ENCODE measurements at places on chromosomes 11 and 22.
A peak's percentile ranks its signal among the peaks of the same experiment; 100 is the strongest.

GRCh38 chr11:35082321-35083180, 56.4 kb upstream of the CD44 start:
- DNase-seq: peak; percentile 81

GRCh38 chr11:128917144-128917724, 25.4 kb downstream of the TP53AIP1 start:
- no peak for DNase-seq

GRCh38 chr11:86818462-86819192, 18.3 kb downstream of the PRSS23 start:
- DNase-seq: no peak

DNA sequence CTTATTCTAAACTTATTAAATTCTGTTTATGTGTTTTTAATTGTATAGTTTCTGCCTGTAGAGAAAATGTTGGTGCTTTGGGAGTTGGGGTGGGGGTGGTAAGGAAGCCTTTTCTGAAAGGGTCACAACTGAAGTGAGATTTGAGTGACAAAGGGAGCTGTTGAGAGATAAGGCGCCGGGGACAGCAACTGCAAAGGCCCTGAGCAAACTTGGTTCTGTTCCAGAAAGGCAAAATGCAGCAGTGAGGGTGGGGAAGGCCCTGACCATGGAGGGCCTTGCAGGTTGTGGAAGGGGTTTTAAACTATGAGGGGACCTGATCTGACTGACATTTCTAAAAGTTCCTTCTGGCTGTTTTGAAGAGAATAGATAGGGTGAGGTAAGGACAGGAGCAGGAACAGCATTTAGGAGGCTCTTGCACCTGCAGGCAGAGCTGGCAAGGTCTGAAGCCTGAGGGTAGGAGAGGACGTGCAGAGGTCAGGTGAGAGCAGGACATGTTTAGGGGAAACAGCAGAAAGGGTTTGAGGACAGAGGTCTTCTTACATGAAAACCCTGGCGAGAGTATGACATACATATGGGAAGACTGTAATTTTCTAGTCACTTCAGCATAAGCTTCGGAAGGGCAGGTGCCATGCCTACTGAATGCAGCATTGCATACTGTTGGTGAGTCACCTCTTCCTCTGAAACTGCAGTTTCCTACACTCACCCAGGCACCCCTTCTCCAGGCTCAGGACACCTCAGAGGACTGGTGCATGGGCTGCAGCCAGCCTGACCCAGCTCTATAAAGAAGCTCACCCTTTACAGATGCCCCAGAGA, 190.7 kb downstream of the SNX19 start:
- no peak for DNase-seq

GRCh38 chr11:31986201-31986889, 104.5 kb upstream of the RCN1 start:
- no peak for DNase-seq

GRCh38 chr22:37018815-37019308, 385 bp downstream of the TST start:
- DNase-seq: no peak

- no peak for DNase-seq
Observed at GRCh38 chr11:92413757-92414513, 189.3 kb downstream of the FAT3 start.

DNA sequence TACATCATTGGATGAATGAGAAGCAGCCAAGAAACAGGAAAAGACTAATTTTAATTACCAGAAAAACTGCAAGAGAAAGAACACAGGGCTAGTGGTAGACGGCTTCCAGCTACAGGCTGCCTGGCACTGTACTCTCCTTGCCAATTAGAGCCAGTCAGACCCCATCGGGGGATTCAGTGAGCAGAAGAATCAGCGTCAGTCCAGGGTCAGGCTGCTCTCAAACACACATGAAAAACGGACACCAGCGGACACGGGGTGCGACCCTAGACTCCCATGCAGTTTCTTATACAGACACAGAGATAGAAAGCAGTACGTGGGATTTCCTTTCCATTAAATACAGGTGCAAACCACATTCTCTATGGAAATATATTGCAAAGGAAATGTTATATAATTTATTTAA, 1.1 kb upstream of the CNTN5 start:
- DNase-seq: no peak

- DNase-seq: no peak
Observed at GRCh38 chr11:62580959-62581715, 7.4 kb upstream of the EEF1G start.

GRCh38 chr11:69983897-69984438, 94.1 kb upstream of the ANO1 start:
- no peak for DNase-seq

DNA sequence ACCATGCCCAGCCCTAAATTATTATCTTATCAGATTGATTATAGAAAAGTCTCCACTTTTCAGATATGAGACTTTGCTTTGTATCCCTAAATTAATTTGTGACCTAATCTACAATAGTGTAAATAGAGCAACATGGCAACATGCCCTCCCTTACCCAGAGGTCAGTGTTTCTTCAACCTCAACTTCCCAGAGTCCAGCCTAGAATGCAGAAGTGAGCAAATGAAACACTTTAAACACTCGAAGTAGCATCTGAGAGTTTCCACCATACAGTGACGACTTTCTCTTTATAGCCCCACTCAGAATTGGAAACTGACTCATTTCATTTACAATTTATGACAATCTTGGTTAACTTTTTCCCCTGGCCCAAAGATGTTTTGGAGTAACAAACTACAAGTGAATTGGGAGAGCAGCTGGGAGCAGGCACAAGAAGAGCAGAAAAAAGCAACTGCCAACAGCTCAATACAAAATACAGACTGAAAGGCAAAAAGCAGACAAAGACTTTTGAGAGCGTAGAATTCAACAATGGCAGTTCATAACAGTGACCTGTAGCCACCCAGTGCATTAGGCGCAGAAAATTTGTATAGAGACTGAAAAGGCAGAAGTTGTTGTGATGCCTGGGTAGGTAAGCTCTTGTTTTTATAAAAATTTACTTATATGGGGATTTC, 10.1 kb upstream of the BLID start:
- no peak for DNase-seq

GRCh38 chr11:16788141-16789062, 50.0 kb downstream of the C11orf58 start:
- peak; percentile 55 for DNase-seq

- no peak for DNase-seq
Observed at GRCh38 chr11:70824605-70825245, 426.4 kb downstream of the CTTN start.

DNA sequence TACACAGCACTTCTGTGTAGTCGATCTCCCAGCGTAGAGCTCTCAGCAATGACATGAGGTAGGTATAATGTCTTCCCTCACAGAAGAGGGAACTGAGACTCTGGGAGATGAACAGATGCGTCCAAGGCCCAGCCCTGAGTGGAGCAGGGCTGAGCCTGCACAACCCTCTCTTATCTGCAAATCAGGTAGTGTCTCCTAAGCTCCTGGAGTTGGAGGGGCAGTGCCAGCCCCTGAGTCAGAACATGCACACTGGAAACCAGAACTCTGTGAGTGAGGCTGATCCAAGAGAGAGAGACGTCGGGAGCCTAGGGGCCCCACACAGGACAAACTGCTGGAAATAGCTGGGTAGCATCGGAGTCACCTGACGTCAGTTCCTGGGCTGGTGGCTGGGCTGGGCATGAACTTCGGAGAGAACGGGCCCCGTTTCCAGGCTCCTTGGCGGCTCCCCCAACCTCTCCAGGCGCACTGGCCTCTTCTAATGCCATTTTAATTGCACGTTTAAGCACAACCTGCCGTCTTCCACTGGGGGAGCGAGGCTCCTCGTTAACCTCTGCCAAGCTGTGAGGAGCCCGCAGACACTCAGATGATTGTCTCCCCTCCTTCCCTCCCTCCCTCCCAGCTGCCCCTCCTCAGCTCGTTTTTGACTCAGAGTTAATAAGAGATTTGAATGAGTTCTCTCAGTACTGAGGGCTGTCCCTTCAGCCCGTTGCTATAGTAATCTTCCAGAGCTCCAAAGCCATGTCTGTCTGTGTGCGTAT, 191.2 kb upstream of the TBCEL start:
- DNase-seq: no peak

GRCh38 chr11:124865181-124865901, at the start of gene ROBO3:
Gene ROBO3, plus strand, starts transcription at chr11:124865432. Its CDS starts 146 bp downstream, at chr11:124865578.
- no peak for DNase-seq

GRCh38 chr11:3220521-3221407, 2.2 kb upstream of the MRGPRG start:
- no peak for DNase-seq

DNA sequence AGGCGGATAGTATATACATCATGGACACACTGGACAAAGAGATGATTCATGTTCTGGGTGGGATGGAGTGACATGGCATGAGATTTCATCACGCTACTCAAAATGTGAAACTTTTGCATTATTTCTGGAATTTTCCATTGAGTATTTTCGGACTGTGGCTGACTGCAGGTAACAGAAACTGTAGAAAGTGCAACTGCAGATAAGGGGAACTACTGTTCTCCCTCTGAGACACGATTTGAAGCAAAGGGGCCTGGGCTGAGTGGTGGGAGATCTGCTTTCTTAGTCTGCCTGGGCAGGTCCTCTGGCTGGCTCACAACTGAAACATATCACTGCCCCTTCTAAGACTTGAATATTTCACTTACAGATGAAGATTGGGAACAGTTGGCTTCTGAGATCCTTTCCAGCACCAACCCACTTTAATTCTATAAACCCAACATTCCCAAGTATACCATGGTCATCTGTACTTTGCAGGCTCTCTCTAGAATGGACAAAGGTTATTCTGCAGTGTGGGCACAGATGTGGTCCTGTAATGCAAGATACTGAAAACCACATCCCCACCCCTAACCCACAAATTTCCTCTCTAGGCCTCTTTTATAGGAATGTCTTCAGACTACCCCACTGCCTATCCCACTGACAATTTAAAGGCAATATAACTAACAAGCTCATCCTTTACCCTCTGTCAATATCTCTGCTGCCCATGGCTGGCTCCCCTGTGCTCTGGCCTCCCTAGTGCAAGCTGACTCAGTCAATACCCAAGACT, 121.1 kb downstream of the KCNC1 start:
- no peak for DNase-seq

- no peak for DNase-seq
Observed at GRCh38 chr11:107538239-107538638, 27.3 kb downstream of the ALKBH8 start.

GRCh38 chr11:10588904-10589303, 20.4 kb upstream of the LYVE1 start:
- no peak for DNase-seq

DNA sequence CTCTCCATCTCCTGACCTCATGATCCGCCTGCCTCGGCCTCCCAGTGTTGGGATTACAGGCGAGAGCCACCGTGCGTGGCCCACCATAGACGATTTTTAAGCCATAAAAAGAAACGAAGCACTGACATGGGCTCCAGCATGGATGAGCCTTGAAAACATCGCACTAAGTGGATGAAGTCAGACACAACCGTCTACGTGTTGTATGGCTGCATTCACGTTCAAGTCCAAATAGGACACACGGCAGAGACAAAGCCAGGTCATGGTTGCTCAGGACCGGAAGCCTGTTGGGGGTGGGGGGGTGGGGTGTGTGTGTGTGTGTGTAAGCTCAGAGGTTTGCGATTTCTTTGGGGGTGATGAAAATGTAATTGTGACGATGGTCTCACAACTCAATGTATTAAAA, 10.0 kb downstream of the RRP7A start:
- DNase-seq: no peak

DNA sequence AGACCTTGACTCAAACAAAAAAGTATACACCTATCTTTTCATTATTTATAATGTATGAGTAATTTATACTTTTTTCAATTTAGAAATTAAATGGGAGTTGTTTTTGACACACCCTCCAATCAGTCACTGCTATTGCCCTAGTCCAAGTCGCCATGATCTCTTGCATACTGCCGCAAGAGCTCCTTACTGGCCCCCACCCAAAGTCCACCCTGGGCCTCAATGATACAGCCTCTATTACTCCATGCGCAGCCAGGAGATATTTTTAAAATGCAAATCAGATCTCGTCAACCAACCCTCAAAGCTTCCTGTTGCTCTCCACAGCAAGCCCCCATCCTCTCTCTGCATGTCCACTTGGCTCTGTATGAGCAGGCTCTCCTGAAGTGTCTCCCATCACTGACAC, 12.8 kb upstream of the LMO1 start:
- no peak for DNase-seq

- DNase-seq: no peak
Observed at GRCh38 chr11:109236696-109237095, 185.3 kb upstream of the C11orf87 start.

GRCh38 chr22:50016988-50017700, 4.6 kb upstream of the IL17REL start:
- peak; percentile 85 for DNase-seq

DNA sequence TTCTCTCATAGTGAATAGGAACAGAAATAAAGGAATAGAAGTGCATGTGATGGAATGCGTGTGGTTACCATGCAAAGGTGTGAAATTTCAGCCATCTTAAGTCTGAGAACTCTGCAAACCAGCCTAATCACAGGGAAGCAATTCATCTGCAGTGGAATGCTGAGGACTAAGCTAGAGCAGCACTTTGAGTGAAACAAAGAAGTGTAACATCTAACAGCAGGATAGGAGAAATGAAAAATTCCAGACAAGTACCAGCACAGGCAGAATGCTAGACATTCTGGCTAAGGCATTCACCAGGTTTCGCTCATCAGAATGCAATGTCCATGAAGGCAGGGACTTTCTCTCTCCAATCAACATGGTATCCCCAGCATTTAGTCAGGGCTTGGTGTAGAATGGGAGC, 41.2 kb upstream of the SLC36A4 start:
- DNase-seq: no peak

- no peak for DNase-seq
Observed at GRCh38 chr11:57802411-57802810, 40.8 kb downstream of the CTNND1 start.

DNA sequence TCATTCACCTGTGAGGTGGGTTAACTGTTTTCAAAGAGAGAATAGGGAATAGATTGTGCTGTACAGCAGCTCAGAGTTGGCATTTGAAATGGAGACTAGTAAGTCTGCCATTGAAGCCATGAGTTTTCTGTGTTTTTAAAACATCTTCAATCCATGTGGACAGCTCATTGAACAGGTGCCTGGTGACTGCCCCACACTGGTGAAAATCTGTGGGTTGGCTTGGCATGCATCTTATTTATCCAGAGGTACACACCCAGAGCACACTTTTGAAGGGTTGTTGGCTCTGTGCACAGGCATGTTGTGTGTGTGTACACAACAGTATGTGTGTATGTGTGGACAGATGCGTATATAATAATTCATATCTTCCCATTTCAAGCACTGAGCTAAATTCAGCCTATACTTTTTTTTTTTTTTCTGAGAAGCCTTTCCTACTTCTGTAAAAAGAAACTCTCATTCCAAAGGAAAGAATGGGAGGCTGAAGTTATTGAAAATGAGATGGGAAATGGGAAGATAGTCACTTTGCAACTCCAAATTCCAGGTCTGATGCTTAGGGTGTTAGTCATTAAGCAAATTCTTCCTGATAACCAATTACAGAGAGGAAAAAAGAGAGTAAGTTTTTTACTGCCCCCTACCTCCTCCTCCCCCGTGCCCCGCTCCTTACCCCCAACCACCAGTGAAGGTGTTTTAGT, 7.0 kb upstream of the LYVE1 start:
- no peak for DNase-seq

Data from stimulated activated CD4-positive, alpha-beta T cell treated with anti-CD3 and anti-CD28 coated beads, Interleukin-1b, Interleukin-23, amount 100 ng/mL, for 48 hours (primary cell).